Lower leg skin (tissue), 4 donors: ENCODE measurements at places on chromosomes 7 and 10.
A peak's percentile ranks its signal among the peaks of the same experiment; 100 is the strongest.

GRCh38 chr7:27442455-27442854 is 199.9 kb downstream of the EVX1 start:
- no peak for DNase-seq

- no peak for DNase-seq
Measured at GRCh38 chr10:22760025-22760424, 45.6 kb upstream of the PIP4K2A start.

DNA sequence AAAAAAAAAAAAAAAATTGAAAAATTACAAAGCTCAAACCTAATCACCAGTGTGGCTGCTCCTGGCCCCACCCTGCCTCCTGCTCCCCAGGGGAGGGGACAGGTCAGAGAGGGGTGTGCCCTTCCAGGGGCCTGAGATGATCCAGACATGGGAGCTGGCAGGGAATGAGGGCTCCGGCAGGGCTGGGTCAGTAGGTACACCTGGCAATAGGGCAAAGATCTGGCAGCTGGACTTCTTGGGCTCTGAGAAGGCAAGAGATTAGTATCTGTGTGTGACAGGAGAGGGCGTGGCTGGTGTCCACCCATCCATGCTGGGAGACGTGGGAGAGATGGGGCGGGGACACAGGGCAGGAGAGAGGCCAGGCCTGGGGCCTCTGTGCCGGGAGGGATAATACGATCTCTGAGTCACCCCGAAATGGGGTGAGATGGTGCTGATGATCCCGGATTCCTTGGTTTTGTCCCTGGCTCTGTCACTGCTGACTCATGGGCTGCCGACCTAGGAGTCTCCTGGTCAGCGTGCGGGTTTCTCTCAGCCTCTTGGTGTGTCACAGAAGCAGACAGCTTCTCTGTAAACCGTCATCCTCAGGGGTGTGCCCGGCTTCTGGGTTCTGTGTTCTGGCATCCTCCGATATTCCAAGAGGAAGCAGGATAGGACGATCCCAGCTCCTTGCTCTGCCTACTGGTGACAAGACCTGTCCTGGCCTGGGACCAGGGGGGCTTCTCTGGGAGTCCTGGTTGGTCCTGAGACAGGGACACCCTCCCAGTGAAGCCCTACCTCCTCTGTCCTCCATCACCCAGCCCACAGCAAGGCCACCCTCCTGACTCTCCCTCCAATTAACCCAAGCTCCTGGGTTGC is 8.2 kb upstream of the CLDN4 start:
- DNase-seq: peak; percentile 92

DNA sequence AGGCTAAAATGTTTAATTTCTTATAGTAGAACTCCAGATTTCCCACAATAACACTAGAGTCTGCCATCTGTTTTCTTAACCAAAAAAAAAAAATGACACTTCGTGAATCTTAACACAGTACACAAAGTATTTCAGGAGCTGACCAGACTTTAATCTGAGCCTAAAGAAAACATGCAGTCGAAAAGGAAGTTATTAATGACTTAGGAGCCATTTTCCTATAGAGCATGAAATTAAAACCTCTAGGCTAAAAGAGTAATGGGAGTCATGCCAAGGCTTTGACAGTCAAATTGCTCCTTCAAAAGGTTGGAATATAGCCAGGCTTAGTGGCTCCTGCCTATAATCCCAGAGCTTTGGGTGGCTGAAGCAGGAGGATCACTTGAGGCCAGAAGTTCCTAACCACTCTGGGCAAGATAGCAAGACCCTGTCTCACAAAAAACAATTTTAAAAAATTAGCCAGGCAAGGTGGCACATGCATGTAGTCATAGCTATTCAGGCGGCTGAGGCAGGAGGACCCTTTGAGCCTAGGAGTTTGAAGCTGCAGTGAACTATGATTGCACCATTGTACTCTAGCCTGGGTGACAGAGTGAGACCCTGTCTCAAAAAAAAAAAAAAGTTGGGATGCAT is 13.6 kb downstream of the MICU1 start:
- no peak for DNase-seq

DNA sequence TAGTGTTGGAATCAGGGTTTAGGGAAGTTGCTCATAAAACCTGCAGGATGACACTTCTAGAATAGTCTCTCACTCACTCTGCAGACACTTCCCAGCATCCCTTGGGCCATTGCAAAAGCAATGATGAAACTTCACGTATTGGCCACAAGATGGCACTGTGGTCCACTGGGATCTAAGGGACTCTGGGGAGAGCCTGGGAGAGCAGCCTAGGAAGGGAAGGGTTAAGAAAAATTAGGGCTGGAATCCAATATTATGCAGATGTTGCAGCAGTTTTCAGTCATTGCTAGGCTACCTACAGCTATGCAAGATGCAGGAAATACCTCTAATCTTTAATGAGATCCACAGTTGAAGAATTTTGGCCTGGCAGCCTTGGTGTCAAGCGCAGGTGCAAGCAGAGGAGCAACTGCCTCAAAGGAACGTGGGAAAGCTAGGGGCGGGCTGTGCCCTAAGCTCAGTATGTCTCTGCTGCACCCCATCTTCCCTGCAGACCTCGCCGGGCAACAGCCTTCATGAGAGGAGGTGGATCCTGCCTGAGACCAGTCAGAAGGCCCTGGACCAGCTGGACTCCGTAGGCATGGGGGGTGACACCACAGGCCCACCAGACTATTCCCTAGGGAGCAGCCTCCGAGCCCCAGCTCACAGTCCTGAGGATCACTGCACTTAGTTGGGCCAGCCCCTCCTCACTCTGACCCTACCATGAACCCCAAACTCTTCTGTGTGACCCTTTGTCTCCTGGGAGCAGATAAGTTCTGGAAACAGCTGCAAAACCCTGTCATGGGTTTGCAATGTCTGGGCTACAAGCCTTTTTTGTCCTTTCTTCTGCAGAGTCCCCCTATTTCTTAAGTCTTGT is 127.9 kb upstream of the PRSS58 start:
- no peak for DNase-seq

GRCh38 chr10:113957013-113957412 is 86.7 kb upstream of the ADRB1 start:
- DNase-seq: no peak

DNA sequence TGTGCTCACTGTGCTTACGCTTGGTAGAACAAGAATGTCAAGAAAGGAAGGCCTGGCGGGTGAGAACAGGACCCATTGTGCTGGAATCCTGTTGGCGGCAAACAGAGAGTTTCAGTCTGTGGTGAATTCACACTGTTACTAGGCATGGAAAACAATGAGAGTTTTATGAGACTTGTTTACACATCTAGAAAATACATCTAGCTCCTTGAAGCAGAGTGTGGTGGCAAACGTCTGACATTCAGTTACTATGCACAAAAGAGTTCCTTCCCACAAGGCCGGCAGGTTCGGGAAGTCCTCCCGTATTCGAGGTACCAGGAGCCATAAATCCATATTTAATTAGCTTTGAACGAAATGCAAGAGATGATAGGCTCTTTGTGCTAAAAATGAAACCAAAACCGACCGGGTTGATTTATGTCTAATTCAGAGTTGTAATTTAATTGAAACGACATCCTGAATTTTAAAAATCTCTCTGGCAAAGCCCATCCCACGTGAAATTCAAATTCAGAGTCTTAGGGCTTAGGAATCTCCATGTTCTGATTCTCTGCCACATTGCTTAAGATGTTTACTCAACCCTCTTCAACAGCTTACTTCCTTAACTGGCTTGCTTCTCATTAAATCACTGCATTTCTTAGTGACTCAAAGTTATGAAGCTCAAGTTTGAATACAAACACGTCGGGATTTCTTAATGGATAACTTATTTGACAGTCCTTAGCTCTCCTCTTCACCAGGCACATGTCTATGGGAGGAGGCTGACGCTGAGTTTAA is 299.9 kb upstream of the PITRM1 start:
- DNase-seq: peak; percentile 88

DNA sequence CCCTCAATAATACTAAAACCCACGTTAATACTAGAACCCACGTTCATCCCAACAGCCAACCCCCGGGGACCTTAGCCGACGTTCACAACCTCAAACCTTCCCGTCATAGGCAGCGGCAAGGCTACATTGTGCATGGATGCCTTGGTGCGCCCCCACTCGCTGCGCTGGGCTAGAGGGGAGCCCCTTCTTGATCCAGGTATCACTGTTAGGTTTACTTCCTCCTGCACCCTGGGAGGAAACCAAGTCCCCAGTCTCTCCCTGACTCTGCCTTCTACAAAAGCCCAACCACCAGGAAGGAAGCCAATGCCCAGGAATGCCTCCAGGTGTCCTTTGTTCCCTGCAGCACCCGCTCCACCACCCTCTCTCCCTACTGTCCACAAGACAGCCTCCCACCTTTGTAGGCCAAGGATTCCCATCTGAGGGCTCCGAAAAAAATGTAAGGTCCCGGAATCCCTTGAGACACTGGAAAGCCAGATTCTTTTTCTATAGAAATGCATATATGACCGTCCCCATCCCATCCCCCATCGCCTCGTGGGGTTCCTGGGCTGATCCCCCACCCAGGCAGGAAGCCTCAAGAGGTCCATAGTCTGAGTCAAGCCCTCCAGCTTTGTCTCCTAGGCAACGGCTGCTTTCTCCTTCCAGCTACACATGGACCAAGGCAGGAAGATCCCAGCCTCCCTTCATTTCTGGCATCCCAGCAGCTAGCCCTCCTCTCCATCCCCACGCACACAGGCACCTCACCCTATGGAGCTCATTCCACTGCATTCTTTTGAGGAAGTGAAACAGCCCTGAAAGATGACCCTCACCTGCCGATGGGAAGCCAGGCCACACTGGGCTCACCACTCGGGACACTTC is 25.2 kb downstream of the CTBP2 start:
- DNase-seq: no peak

DNA sequence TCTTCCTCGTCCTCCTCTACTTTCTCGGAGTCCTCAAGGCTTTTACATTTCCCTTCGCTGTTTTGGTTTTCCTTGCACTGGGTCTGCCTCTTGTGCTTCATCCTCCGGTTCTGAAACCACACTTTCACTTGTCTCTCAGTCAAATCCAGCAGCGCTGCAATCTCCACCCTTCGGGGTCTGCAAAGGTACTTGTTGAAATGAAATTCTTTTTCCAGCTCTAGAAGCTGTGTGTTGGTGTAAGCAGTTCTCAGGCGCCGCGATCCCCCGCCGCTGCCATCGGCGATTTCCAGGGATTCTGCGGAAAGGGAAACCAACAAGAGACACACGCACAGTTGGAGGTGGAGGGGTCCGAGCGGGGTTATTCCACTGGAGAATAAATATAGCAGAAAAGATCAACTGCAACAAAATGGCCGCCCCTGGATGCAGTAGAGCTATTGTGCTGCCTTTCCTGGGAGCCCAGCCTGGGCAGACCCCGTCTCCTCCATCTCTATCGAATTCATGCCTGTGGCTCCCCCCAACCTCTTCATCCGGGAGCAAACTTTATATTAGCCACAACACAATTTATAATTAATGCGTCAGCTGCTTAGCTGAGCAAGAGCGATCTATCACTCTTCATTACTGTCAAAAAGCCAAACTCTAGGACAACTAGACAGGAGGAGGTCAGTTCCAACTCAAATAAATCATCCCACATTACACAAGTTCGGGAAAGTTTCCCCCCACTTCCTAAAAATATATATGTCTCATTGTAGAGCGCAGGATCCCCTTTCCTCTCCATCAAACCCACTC is 1.1 kb downstream of the HOXA2 start:
- DNase-seq: no peak

DNA sequence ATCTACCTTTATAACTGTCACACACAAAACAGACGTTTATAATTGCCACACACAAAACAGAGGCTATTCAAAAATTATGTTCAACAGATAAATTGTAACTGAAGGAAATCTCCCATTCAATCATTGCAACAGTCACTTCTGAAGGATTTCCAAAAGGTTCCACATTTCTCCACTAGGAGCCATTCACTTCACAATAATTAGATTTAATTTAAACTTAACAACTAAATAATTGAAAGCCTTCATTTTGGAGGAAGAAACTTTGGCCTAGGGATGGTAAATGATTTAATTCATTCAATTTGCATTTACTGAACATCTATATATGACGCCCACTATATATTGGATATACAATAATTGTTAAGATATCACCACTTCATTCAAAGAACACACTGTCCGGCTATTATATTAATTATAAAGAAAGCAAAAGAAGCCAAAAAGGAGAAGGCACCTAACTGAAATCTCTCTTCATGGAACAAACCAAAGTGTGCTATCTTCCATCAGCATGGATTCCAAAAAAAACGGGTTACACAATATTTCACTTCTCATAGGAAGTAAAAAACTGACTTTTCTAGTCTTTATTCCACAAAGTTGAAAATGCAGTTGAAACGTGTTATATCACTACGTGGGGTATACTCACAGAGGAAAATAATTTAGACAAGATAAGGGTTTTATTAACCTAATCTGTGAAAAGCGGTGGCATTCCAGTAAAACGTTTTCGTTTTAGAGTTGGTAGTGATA is 1.7 kb downstream of the ATAD1 start:
- DNase-seq: no peak

DNA sequence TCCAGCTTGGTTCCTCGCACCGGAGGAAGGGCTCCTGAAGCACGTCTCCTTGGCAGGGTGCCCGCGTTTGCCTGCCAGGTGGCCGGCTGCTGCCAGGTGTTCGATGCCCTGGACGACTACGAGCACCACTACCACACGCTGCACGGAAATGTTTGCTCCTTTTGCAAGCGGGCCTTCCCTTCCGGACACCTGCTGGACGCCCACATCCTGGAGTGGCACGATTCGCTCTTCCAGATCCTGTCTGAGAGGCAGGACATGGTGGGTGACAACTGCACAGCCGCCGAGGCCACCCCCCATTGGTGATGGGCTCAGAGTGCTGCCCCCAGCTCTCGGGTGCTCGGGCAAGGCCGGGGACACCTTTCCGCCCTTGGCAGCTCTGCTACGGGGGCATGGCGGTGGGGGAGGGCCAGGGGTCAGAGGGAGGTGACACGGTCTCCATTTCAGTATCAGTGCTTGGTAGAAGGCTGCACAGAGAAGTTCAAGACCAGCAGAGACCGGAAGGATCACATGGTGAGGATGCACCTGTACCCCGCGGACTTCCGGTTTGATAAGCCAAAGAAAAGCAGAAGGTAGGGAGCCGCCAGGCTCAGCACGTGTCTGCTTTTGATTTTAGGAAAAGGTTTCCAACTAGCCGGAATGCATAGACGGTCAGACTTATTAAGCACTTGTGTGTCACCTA is 1.1 kb downstream of the ZNF511 start:
- DNase-seq: no peak

DNA sequence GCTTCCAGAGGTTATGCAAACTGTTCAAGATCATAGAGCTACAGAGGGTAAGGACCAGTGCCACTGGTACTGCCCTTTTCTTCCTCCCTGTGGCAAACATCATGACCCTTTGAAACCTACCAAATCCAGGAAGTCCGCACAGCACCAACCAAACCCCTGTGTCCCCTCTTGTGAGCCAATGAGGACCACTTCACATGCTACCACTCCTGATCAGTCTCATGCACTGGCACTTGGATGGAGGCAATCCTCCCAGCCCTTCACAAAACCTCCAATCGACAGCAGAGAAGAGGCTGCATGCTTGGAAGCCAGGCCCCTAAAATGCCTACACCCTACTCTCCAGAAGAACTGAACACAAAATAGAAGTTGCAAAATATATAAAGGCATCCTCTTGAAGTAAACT is 248.0 kb downstream of the TNS3 start:
- DNase-seq: no peak

GRCh38 chr7:99392659-99393354 is 15.6 kb downstream of the PDAP1 start:
- DNase-seq: peak; percentile 96
